ENCODE measurements at places on chromosomes 7 and 10.

GRCh38 chr10:97095701-97096260, 90.0 kb downstream of the SLIT1 start:
- DNase-seq = no peak

DNA sequence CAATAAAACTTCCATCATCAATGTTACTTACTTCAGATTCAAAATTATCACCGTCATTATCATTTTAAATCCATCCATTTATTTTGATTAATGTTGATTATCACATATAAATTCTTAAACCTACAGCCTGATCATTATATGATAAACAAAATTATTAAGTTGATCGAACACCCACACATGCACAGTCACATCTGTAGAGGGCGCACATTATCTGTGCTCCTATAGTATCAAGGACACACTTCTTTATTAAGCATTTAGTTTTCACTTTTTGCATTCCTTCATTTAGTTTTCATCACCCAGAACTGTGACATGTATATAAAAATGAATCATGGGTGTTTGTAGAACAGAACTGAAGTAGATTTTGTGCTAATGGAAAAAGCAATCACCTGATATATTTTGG, 26.2 kb upstream of the ZNF716 start:
- peak; percentile 27 for DNase-seq

DNA sequence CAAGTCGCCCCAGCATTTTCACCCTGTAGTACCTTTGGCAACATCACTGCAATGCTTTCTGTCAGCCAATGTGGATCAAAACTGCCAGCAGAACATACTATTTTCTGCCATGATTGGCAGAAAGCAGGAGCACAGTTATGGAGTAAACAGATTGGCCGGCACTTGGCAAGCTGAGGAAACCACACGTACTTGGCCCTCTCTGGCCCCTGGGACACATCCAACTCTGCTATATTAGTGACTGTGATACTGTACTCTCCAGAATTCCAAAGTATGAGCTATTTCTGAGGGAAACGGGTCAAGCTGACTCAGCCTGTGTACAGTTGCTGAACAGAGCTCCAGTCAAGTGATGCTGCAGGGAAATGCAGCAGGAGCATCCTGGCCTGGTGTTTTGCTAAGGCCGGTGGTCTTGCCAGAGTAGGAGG, 39.8 kb upstream of the LANCL2 start:
- no peak for DNase-seq

DNA sequence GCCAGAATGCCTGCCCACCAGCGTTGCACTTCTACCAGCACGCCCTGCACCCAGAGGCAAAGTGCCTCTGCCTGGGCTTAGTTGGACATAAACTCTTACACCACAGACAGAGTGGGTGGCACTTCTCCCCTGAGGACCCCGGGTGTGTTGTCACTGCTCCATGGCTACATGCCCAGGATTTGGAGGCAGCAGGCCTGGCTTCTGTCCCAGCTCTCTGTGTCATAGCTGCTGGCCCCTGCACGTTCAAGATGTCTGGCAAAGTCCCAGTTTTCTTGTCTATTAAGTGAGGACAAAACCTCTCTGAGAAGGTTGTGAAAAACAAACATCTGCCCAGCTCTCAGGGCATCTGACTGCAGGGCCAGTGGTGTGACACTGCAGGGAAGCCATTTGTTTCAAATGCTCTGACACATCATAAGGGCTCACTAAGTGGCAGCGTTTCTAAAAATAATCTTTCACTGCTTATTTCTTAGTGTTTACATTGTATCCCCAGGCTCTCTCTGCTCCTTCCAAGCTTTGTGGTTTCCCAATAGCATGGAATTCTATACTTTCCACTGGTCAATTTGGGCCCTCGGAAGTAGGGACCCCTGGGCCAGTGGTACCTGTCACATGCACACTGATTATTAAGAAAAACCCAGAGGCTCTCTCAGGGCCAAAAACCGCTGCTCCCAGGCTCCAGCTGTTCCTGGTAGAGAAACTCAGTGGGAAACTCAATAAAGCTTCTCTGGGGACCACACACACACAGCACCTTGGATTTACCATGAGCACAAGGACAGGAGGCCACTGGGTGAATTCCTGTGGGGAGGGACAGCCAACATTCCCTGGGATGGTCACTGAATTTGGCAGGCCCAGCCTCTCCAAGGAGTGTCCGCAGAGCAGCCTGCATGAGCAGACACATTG, 86.2 kb upstream of the ANLN start:
- DNase-seq = no peak

GRCh38 chr7:139084709-139085108, 24.8 kb downstream of the ZC3HAV1 start:
- DNase-seq = no peak

- DNase-seq = no peak
These were observed 10.8 kb downstream of the AGK start for GRCh38 chr7:141562036-141562435.

GRCh38 chr7:4957847-4958476, 1.0 kb downstream of the MMD2 start:
- no peak for DNase-seq

DNA sequence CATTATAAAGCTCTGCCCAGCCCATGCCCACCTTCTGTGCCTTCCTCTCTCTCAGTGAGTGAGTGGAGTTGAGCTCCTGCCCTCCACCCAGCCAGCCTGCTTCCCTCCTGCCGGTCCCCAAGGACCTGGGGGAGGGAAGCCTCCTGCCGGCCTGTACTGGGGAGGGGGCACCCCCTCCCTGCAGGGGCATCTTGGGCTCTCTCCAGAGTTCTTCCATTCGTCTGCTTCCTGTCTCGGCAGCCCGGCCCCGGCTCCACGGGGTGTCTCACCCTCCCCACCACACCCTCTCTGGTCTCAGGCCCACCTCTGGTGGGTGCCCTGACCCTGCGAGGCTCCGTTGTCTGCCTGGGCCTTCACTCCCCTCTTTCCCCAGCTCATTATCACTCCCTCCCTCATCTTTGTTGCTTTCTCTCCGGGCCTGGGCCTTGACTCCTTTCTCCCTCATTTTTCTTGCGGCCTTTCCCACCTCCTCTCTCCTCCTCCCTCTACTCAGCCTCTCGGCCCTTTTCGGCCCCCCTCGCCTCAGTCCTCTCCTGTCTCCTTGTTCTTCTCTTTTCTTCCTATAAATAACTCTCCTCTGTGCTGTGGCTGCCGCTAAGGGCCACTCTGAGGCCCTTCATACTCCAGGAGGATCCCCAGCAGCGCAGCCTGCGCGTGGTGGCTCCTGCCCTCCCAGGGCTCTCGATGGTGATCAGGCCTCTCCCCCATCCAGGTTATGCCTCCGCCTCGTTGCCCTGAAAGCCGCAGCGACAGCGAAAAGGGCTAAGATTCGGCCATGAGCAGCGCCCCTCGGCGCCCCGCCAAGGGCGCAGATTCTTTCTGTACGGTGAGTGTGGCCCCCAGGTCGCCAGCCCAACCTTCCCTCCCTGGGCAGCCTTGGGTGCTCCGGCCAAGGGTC, 2.1 kb downstream of the SLC4A2 start:
- no peak for DNase-seq

GRCh38 chr10:119650062-119650461, 1.1 kb upstream of the BAG3 start:
- no peak for DNase-seq

DNA sequence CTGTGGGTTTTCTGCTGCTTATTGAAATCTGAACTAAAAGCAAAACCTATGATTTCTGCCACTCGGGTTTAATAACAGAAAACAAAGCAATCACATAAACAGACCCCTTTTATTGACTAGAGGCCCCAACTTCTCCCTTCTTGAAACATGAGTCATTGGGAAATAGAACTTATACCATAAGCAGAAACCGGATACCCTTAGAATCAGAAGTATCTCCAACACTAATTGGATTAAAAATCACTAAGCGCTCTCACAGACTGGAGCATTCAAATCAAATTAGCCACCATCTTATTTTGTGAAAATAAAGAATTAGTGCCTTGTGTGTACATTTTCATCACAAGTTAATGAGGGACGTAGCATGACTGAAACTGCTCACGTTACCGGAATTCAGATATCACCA, 206.9 kb downstream of the WDR11 start:
- no peak for DNase-seq

- DNase-seq = no peak
These were observed 126.2 kb downstream of the KLF6 start for GRCh38 chr10:3658766-3659165.

GRCh38 chr7:84025332-84025927, 169.2 kb downstream of the SEMA3A start:
- DNase-seq = no peak

- no peak for DNase-seq
These were observed 121.9 kb downstream of the WNT2 start for GRCh38 chr7:117200786-117201458.

DNA sequence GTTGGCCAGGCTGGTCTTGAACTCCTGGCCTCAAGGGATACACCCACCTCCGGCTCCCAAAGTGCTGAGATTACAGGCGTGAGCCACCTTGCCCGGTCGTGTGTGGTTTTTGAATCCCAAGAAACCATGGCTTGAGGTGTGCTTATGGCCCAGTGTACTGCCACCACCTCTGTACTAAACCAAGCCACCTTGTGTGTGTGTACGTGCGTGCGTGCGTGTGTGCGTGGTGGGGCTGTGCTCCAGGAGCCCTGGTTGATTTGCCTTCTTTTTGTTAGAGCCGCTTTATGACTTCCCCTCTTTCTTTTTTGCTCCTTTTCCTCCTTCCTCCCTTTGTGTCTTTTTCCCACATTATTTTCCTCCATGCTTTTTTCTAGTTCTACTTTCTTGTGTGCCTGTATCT, 121.4 kb downstream of the CAMK1D start:
- no peak for DNase-seq

DNA sequence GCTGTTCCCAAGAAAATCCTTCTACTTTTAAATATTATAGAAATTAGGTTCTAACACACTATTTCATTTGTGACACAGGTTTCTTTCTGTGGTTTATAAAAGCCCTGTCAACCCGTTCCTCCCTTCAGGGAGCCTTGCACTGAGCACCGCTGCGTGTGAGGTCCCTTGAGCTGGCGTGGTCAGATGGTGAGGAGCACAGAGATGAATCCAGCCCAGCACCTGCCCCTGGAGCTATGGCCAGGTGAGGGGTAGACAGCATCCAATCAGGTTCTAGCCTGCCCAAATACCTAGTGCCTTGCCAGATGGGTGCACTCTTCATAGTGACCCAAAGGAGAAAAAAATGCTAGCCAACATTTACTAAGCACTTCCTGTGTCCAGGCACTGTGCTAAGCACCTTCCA, 15.7 kb downstream of the ZCCHC24 start:
- DNase-seq = no peak

- no peak for DNase-seq
These were observed 180.0 kb downstream of the RELN start for GRCh38 chr7:103809229-103809994.

DNA sequence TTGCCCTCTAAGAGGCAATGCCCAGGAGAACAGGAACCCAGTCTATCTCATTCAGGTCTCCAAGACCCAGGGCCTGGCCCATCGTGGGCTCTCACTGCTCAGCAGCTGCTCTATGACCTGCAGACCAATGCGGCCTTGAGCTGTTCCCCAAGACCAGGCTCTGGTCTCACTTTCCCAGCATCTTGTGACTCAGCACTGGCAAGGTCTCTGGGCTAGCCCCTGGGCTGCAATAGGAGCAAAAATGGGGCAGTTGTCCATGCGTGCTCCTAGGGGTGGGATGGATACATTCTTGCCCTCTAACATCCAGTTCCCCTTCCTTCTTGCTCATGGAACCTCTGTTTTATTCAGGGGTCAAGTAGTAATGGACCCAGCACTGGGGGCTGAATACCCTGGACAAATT, 13.5 kb downstream of the GCK start:
- no peak for DNase-seq

DNA sequence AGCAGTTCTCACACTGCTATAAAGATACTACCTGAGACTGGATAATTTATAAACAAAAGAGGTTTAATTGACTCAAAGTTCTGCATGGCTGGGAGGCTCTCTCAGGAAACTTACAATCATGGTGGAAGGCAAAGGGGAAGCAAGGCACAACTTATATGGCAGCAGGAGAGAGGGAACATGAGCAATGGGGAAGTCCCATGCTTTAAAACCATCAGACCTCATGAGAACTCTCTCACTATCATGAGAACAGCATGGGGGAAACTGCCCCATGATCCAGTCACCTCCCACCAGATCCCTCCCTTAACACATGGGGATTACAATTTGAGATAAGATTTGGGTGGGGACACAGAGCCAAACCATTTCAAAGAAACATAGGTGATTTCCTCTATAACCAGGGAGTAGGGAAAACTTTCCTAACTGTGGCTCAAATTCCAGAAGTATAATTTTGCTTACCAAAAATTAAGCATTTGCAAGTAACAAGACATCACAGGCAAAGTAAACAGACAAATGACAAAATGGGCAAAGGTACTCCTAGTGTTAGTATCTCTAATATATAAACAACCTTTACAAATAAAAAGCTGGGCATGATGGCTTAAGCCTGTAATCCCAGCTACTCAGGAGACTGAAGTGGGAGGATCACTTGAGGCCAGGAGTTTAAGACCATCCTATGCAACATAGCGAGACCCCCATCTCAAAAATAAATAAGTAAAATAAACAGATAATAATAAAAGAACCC, 88.0 kb downstream of the KBTBD2 start:
- no peak for DNase-seq

DNA sequence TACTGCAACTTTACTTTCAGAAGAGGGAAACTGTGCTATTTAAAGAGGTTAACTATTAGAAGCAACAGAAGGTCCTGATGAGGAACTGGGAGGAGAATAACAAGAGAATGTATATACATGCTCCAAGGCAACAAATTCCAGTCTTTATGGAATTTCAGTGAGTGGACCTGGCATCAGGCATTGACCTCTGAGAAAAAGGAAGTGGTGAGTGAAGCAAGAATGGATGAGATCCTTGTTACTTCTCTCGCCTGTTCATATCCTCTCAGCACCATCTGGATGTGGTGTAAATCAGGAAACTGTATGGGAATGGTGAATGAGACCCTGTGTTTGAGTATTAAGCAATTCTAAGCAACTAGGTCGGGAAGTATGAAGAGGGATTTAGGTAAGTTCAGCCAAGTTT, 30.3 kb upstream of the KBTBD2 start:
- no peak for DNase-seq

GRCh38 chr7:134752006-134752760, 27.3 kb upstream of the CALD1 start:
- peak; percentile 85 for DNase-seq

DNA sequence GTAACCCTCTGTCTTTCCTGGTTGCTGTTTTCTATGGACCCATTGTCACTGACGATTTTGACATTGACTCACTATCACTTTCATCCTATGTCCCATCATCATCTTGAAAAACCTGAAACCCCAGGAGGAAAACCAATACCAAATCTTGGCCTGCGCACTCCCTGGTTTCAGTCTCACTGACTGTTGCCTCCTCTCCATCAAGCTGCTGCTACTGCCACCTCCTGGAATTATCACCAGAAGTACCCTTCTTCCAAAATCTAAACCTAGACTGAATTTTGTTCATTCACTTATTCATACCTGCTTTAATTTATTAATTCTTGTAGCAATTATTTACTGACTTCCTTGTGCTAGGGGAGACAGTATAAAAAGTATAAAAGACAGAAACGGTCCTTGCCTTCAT, 44.5 kb upstream of the ACBD5 start:
- no peak for DNase-seq

GRCh38 chr10:101050208-101051069, 11.3 kb upstream of the KAZALD1 start:
- peak; percentile 77 for DNase-seq
